ENCODE measurements at places on chromosomes 6 and 20.

DNA sequence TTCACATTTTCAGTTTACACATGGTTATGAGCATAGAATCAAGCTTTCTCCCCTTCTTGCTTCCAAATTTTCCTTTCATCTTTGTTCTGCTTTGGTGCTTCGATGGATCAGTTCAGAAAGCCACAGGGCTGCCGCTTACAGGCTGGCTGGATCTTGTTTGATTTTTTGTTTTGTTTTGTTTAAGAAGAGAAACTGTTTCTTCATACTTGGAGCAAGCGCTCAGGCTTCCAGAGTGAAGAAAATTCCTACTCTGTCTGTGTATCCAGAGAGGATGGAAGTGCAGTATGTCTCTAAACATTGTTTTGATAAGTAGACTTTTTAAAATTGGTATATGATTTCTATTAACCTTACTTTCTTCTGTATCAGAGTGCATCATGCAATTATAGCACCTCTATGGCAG, 66.9 kb downstream of the ARID1B start:
- no peak for DNase-seq

DNA sequence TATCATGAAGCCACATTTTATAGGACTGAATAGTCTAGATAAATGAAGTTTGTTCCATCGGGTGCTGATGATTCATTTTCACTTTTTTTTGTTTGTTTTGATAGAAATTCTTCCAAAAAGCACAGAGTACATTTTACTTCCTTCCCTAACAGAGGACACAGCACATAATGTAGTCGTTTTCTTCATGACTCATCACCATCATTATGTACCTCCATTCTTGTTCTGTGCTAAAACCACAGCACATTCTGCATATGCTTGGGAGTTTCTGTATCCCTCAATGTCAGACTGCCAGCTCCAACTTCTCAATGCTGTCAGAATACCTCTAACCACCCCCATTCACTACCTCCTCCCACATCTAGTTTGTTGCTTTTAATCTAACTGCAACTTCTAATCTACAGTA, 1004.9 kb upstream of the ADGRB3 start:
- no peak for DNase-seq

DNA sequence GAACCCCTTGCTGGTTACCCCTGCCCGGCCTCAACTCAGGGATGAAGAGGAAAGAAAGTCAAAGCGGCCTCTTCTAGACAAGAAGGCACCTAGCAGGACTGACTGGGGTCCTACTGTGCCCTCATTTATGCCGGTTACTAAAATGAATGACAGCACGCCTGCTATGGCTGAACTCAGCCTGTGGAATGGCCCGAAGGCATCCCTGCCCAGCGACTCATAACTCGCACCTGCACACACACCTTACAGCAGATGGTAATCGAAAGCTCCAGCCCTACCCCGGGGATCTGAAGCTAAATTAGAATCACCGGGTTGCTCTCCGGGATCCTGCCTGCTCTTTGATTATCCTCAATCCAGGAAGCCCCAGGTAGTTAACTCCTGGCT, 747 bp upstream of the TXNDC5 start:
- DNase-seq, result no peak

GRCh38 chr6:7922596-7922995, 12.0 kb upstream of the TXNDC5 start:
- DNase-seq, result no peak

GRCh38 chr20:38714308-38714707, 10.0 kb upstream of the SLC32A1 start:
- no peak for DNase-seq

GRCh38 chr6:106114492-106114891, 28.4 kb downstream of the PRDM1 start:
- DNase-seq, result no peak

- peak; percentile 23 for DNase-seq
These were observed 6.3 kb downstream of the MAPK14 start for GRCh38 chr6:36033935-36034334.

DNA sequence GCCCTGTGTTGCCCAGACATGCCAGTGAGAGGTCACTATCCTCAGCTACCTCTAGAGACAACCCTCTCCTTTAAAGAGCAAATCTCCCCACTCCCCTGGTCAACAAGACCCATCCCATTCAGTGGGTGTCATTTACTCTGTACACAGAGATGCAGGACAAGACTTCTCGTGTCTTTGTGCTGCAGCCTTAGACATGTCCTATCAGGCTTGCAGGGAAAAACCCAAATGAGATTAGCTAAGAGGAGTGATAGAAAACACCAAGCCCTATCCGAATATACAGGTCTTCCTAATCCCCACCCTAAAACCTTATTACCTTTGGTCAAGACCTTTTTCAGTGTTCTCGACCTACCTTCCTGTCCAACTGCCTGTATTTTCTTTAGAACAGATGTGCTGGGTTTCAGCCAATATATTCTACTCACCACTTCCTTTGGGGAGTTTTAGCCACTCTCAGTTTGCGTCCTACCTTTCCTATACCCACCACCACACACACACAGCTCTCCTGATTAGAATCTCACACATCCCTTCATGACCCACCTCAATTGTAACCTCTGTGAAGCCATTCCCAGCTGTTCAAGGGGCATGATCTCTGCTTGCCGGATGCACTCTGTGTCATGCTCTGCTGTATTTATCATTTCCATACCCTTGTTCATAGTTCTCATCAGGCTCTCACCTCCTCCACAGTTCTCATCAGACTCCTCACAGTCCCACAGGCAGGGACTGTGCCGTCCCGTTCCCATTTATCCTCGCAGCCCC, 39.7 kb downstream of the TRAM2 start:
- DNase-seq, result no peak

DNA sequence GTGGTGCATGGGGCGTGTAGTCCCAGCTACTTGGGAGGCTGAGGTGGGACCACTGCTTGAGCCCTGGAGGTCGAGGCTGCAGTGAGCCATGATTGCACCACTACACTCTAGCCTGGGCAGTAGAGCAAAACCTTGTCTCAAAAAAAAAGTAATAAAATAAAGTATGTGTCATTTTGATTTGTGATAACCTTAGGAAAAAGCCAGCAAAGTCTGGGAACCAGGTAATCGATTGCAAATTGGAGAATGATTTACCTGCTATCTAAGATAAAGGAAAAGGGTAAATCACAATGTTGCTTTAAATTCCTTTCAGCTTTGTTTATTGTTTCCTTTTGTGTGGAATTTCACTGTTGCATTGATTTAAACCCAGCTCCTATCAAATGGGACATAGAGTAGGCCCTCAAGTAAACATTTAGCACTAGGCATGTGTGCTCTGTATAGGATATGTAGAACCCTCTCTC, 59.0 kb downstream of the SGK1 start:
- no peak for DNase-seq

DNA sequence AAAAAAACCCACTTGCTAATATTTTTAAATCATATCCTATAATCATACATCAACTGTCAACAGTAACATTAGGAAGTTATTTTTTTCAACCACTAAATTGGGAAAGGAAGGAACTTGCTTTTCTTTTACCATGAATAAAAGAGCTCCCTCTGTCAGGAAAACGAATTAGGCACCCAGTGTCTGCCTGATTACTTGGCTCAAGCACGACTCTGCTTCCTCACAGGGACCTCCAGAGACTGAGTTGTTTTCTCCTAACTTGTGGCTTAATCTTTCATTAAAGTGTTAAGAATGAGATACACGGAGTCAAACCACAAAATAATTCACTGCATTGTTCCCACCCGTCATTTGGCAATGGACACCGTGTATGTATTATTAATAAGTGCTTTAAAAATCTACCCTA, 1405.1 kb upstream of the EYS start:
- no peak for DNase-seq

DNA sequence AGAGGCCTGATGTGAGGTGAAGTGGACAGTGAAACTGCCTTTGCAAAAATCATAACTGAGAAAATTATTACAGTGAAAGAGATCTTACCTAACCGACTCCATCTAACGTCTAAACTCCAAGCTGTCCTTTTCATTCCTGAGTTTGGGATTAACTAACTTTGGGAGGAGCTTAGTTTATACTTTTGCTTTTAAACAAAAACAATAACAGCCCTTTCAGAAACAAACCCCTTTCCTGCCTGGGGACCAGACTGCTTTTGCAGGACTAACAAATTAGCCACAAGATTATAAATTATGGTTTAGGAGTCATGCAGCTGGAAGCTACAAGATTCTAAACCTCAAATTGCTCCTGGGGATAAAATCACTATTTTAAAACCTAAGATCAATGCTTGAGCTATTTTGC, 38.6 kb upstream of the HFE start:
- no peak for DNase-seq

DNA sequence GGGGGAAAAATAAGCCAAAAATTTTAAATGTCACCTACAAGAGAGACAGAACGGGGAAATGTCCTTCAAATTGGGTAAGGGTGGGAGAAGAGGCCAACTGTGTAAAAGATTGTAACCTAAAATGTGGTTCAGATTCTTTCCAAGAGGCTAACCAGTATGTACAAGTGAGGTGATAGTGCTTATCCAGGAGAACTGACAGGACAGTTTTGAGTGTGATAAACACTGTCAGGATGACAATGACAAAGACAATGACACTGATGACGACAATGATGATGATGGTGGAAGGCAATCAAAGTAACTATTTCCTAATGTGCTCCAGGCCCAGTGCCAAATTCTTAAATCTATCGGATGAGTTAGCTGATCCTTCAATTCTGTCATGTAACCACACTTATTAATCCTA, 57.3 kb downstream of the TASP1 start:
- no peak for DNase-seq

- DNase-seq, result no peak
These were observed 71.9 kb upstream of the HTR1B start for GRCh38 chr6:77535172-77535571.

DNA sequence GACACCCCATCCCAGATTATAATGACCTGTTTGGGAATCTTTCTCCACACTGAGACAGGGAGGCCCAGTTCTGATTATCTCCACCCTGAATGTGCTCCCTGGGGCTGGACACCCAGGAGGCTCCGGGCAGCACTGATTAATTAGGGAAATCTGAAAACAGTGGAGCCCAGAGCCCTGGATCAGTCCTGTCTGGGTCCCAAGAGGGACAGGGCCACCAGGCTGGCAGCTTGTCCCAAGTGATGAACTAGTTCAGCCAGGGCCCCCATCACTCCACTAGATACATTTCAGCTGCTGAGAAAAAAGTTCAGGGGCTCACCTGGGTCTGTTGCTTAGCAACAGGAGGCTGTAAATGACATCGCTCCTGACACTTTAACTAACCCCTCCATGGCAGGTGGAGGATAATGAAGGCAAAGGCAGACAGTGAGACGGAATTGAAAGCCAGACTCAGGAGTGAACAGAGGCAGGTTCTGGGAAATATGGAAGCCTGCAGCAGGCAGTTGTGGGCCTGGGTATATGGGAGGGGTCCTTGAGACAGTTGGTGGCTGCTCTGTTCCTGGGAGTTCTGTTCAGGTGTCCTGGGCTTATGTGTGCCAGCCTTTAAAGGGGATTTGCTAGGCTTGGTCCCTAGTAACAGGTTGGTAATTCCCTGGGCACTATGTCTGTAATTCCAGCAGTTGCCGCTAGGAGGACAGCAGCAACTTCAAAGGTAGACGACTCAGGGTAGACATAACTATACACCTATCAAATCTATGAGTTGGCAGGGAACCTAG, 78.3 kb upstream of the CTNNBL1 start:
- peak; percentile 10 for DNase-seq

DNA sequence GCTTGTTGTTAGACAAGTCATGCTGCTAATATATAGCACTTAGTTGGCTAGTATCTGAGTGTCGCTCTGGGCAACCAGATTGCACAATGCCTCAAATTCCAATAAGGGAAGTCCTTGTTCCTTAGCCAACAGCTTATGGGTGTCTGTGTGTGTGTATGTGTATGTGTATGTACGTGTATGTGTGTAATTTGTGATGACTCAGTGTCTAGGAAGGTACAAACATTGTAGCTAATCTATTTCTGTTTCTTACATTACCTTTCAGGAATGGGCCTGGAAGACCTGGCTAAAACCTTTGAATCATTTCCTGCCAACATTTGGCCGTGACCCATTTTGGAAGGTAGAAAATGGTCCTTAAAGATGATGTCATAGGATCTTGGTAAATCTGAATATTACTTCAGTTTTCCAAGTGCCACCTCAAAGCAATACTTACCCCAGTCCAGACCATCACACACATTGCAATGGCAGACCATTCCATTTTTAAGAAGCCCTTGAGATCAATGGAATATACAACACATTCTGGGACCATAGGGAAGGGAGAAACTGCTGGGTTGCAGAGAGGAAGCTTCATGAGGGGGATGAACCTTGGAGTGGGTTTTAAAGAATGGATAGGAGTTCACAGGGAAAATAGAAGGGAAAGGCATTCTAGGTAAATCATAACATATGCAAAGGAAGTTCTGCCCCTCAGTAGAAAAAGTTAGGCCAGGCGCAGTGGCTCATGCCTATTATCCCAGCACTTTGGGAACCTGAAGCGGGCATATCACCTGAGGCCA, 25.1 kb downstream of the NEDD9 start:
- DNase-seq, result no peak

Measured in activated CD8-positive, alpha-beta memory T cell treated with anti-CD3 and anti-CD28 coated beads for 4 hours (primary cell).